Suppressor macrophage treated with lipopolysaccharide for 1 hour (primary cell): ENCODE measurements at places on chromosomes 3 and 15.

- DNase-seq = peak; percentile 62
These were observed 46.5 kb upstream of the SACM1L start for GRCh38 chr3:45642731-45643152.

DNA sequence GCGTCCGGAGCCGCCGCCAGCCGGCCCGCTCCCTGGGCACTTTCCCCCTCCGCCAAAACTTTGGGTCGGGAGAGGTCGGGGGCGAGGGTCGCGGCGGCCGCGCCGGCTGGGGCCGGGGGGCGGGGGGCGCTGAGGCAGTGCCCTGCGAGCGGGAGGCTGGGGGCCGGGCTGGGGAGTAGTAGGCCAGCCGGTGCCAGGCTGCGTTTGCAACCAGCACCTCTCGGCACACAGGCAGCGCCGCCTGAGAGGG lies 452 bp downstream of the BBX start:
- no peak for DNase-seq

DNA sequence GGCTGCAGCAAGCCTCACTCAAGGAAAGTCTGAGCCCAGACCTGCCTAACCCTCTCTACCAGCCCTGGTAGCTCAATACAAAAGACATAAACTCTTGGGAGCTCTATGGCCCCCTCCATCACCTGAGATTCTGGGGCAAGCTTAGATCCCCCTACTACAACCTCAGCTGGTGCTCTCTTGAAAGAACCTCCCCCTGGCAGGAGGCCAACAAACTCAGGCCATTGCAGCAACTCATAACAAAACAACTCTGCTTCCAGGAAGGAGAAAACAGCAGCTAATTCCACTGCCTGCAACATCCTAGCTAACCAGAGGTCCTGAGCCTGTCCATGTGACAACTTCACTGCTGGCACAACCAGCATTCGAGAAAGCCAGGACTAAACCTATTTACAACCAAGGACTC lies 169.2 kb downstream of the ROBO1 start:
- no peak for DNase-seq

GRCh38 chr15:68201879-68202261 lies 3.3 kb downstream of the CALML4 start:
- no peak for DNase-seq

DNA sequence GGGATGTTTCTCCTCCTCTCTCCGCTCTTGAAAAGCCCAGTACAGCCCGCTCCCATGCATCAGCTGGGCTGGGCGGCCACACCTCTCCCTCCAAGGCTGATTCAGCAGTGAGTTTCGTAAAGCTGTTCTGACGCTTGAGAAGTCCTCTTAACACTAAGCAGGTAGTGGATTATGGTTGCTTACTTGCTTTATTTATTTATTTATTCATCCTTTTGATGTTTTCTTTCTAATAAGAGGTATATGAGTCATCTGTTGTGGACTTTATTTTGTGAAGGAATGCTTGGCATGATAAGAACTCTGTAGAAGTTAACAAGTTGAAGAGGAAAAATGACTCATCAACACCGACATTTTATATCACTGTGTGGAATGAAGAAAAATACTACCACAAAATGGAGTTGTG lies 285.0 kb downstream of the SQOR start:
- DNase-seq = no peak

DNA sequence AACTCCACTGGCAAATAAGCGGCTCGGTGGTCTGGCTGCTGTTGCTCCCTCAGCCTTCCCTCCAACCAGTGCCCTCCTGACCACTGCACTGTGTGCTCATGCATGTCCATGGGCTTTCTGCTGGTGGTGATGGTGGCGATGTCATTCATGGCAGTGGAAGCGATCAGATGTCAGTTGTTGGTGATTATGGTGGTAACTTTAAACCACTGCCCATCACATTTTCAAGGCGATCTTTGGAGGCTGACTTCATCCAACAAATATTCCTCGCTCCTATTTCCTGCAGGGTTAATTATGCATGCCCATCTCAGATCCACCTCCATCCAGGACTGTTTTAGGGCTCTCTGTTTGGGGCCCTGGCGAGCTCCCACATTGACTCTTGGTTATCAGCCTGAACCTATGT lies 13.4 kb upstream of the HCN4 start:
- DNase-seq = no peak

GRCh38 chr3:138691351-138691750 lies 82.8 kb downstream of the FAIM start:
- peak; percentile 62 for DNase-seq
